CD4-positive, alpha-beta T cell treated with Interleukin-15 for 4 hours (primary cell): ENCODE measurements at places on chromosomes 2 and 18.
A peak's percentile ranks its signal among the peaks of the same experiment; 100 is the strongest.

DNA sequence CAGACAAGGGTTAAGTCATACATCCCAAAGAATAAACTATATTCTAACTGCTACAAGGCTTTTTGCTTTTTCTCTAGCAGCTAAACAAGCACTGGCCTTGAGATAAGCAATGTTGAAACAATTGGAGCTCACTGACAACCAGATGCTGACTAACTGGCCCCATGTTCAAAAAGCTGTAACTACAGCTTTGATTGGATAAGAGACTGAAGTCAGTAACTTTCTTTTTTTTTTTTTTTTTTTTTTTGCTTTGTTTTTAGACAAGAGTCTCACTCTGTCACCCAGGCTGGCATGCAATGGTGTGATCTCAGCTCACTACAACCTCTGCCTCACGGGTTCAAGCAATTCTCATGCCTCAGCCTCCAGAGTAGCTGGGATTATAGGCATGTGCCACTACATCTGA is 45.4 kb upstream of the TMEM163 start:
- DNase-seq = no peak

DNA sequence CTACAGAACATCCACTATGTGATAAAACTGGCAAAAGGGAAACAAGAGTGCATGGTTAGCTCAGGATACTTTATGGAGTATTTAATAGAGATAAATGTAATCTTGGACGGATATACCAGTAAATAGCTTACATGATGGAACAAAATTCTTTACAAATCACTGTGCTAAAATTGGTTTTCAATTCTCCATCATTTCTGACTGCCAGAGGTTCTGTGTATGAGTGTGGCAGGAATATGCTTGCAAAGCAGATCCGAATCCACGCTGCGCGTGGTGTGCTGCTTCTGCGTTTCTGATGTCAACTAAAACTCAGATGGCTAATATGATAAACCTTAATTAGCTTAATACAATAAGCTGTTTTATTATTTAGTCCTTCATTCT is 2.1 kb downstream of the ZNF532 start:
- no peak for DNase-seq

GRCh38 chr2:85668009-85668856 is at the start of gene SFTPB:
Gene SFTPB, minus strand, starts transcription at chr2:85668199. Its CDS starts 16 bp downstream, at chr2:85668183.
- DNase-seq = no peak

DNA sequence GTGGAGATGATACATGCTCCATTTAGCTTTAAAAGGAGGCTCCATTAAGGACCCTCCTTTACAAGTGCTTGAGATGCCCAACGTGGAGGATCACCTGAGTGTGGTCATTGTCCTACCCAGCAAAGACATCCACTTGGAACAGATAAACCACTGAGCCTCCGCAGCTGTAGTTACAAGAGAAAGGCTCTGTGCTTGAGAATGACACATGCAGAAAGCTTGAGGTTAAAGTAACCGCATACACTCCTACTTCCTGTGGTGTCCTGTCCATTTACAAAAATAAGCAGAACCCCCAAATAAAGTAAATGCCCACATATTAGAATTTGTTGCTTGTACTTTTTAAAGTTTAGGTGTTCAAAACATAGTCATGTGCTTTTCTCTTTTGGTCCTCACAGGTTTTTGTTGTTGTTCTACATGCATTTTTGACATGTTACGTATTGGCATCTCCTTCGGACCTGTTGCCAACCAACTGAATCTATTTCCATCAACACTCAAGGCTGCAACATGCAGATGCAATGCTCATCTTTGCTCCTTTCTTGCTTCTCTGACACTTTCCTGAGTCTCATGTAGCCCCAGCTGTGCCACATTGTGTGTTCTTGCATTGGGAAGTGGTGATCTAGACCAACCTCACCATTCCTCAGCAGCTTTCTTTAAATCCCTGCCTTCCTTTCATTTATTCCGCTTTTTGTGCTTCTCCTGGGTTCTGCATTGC is 56.0 kb downstream of the SERPINB7 start:
- DNase-seq = no peak

DNA sequence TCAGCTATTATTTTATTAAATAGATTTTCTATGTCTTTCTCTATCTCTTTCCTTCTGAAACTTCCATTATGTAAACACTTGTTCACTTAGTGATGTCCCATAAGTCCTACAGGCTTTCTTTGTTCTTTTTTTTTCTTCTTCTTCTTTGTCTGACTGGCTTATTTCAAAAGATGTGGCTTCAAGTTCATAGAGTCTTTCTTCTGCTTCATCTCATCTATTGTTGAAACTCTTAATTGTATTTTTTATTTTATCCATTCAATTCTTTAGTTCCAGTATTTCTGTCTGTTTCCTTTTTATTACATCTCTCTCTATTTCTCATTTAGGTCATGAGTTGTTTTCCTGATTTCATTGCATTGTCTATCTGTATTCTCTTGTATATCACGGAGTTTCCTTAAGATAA is 38.5 kb downstream of the BOD1L2 start:
- DNase-seq = no peak

- DNase-seq = no peak
Measured at GRCh38 chr18:74351354-74351753, 35.7 kb downstream of the C18orf63 start.

- DNase-seq = no peak
Measured at GRCh38 chr2:47277187-47277586, 122.1 kb upstream of the STPG4 start.

DNA sequence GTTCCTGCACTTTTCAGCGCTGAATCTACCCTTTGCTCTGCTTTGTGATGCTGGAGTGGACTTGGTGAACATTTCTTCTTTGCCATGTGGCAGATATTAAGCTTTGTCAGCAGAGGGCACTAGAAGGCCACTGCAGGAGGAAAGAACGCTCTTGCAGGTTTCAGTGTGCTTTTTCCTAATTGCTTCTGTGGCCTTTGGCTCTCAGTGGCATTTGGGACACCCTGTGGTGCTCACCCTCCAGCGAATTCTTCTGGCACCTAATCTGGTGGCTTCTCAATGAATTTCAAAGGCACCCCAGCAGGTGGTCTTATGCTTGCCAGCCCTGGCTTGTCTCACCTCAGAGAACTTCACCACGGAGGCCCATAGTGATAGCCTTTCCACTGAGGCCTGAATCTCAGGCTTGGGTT is 146.7 kb downstream of the MYO3B start:
- DNase-seq = peak; percentile 10

GRCh38 chr2:74777161-74777900 is 56.6 kb upstream of the HK2 start:
- no peak for DNase-seq

DNA sequence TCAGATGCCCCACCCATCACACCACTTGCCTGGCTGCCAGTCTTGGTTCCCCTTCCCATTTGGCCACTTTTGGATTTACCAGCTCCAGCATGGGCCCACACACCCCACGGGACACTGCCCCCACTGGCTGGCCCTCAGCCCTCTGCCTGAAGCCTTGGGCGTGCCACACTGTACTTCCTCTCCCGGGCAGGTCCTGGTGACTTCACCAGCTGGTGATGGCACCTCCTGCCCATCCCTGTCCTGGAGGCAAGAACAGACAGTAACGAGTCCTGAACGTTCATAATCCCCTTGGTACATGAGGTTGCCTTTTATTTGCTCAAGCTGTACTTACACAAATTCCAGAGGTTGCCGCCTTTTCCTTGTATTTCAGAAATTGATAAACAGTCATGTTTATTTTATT is 81.1 kb downstream of the TMEM17 start:
- DNase-seq = no peak

DNA sequence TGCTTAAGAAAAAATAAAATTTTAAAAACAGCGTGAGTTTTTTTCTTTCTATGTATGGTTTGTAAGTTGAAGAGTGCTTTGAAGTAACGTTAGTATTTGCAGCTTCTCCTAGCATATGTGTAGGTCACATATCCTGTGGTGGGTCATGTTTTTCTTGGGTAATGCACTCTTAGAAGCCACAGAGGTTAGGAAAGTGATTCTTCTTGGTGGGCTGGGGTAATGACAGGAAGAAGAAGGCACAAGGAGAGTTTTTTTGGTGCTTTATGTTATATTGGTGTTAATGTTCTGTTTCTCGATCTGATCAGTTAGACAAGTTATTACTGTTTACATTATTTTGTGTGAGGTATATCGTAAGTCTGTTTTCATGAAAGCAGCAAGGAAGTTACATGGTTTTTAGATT is 109.0 kb downstream of the ICA1L start:
- no peak for DNase-seq

- no peak for DNase-seq
Measured at GRCh38 chr18:27769152-27769551, 407.8 kb downstream of the CDH2 start.

DNA sequence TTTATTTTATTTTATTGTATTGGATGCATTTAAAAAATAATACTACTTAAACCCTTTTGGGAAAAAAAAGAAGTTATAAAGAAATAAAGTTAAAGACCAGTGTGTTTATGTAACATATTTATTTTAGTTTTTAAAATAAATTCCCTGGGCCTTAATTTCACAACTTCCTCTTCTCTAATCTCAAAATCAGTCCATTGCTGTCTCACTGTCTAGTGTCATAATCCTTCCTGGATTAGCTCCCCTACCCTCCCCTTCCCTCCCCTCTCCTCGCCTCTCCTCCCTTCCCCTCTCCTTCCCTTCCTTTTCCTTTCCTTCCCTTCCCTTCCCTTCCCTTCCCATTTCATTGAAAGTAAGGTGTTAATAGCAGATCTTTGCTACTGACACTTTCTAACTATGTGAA is 40.3 kb upstream of the ZEB2 start:
- DNase-seq = no peak

DNA sequence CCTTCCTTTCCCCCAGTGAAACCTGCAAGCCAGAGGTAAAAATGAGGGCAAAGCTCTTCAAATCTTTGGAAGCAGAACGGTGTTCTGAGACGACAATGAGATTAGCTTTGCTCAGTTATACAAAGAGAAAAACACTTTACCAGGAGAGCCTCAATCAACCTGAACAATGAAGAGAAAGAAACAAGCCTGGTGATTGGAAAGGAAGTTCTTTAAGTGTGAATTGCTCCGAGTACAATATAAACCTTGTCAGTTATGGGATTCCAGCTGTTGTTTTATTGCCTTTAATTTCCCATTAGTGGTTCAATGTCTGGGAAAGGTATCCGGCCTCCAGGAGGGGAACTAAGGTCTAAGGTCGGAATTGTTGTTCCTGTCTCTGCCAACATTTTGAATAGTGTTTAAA is 901.6 kb downstream of the EPHA4 start:
- DNase-seq = no peak

GRCh38 chr2:149329489-149330126 is 779 bp upstream of the LYPD6 start:
- no peak for DNase-seq

GRCh38 chr2:189681203-189681602 is 6.7 kb downstream of the ANKAR start:
- DNase-seq = no peak

GRCh38 chr2:64599469-64599868 is 54.2 kb downstream of the SERTAD2 start:
- DNase-seq = no peak

GRCh38 chr2:101882769-101883307 is 108.9 kb upstream of the IL1R2 start:
- no peak for DNase-seq

- no peak for DNase-seq
Measured at GRCh38 chr2:67828066-67828465, 234.7 kb downstream of the C1D start.

DNA sequence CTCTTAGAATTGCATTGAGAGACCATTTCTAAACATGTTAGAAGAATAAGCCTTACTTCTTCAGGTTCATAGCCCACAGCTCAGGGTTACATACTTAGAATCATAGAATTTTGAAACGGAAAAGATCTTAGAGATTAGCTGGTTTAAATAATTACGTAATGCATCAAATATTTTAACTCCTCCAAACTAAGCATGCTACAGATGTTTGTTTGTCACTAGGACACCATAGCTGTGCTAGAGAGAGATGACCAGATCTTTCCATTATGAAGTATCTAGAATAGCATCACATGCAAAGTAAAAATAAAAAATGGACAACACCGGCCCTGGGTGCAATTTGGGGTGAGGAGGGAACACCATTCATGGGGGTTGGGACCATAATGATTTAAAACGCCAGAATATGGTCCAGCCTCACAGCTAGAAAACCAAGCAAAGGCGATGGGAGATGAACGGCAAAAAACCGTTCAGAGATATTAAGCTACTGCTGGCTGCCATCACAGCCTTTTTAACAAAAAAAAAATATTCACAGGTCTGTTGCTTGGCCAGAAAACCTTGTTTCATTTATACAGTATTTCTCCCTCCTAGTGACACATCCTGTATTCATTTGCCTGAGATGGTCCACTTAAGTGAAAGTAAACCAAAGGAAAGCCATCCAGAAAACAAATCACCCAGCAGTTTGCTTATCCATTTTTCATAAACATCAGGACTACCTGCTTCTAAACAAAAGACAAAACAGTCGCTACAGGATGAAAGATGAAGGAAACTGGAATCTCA is 94.2 kb downstream of the EPHA4 start:
- no peak for DNase-seq

DNA sequence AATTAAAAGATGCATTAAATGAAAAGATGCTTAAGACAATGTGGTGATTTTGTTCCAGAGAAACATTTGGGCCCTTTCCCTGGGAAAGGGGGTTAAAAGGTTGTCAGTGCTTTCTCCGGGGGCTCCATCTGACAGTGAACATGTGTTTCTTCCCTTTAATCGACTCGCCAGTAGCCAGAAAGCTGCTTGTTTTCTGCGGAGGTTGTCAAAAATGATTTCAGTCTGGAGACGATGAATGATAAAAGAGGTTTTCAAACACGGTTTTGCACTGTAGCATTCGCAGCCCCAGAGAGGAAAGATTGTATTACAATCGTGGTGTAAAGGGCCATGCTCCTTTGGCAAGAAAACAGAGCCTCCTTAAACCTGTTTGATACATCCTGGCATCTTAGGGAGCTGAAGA is 111.5 kb upstream of the MEIS1 start:
- DNase-seq = no peak

DNA sequence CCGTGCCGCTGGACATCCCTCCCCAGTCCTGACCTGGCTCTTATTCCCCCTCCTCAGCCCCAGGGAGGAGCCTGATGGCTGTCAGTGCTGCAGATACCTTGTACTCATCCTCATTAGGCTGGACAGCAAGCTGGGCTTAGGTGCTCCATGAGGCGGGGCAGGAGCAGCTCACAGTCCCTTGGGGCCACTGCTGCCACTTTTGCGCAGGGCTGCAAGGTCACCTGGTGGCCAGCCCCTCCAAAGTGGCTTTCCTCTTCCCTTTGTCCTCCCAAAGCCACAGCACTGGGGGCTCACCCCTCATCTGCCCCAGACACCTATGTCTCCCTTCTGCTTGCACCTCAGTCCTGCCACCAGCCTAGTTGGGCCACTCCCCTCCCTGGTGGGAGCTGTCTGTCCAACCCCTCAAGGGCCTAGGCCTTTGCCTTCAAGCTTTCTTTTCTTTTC is 60.8 kb downstream of the FAM168B start:
- no peak for DNase-seq

- no peak for DNase-seq
Measured at GRCh38 chr2:236558993-236559978, 10.3 kb upstream of the ACKR3 start.

- no peak for DNase-seq
Measured at GRCh38 chr2:225995796-225996461, 596.4 kb downstream of the NYAP2 start.
